ENCODE measurements at places on chromosomes 7 and 10.

DNA sequence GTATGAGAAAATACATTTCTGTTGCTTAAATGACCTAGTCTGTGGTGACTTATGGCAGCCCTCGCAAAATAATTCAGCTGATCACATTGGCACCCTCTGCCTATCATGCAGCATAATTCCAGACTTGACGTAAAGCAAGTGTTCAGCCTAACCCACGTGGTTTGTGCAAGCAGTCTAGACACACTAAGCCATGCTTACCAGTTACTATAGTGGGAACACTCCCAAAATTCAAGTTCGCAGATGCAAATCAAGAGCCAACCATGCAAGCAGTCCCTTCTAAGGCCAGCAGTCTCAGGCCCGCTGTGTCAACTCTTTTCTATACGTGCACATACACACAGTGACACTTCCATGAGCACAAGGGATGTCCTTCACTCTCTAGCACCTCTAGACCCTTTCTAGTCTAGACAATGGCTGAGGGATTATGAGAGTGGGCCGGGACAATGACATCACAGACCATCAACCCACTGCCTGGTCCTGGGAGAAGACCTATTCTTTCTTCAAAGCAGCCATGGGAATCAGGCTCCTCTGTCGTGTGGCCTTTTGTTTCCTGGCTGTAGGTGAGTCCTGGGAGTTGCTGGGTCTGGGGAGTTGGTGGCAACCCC, 29.0 kb upstream of the PRSS1 start:
- DNase-seq, result no peak

DNA sequence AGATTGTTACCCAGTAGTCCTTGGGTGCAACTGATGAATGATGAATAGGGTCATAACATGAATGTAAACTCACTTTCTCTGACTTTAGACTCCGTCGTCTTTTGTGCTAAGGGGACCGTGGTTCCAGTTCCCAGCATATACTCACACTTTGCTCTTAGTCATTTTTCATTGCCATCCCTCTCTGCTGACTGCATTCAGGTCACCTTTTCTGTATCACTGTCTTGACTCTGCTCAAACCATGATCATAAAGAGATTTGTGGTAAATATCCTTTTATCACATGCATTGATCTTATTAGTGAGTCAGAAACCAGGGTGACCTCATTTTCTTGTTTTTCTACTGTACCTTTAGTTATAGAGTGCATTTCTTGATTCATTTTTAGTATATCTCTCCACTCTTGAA, 141.1 kb upstream of the AGR3 start:
- no peak for DNase-seq

DNA sequence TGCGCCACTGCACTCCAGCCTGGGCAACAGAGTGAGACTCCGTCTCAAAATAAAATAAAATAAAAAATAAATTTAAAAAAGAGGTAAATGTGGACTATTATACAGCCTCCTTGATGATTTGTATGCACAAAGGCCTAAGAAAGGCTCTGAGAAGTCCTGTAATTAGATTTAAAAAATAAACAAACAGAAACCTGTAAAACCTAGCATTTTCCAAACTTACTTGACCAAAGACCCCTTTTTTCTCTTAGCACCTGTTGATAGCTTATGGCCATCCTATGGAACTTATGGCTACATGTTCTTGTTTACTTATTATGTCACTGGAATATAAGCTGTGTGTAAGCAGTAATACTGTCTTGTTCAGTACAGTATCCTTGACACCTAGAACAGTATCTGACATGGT, 5.7 kb downstream of the DNAJC2 start:
- no peak for DNase-seq

GRCh38 chr7:79880312-79880711, 254.3 kb upstream of the GNAI1 start:
- no peak for DNase-seq
